ENCODE measurements at places on chromosomes 4 and X.
A peak's percentile ranks its signal among the peaks of the same experiment; 100 is the strongest.

DNA sequence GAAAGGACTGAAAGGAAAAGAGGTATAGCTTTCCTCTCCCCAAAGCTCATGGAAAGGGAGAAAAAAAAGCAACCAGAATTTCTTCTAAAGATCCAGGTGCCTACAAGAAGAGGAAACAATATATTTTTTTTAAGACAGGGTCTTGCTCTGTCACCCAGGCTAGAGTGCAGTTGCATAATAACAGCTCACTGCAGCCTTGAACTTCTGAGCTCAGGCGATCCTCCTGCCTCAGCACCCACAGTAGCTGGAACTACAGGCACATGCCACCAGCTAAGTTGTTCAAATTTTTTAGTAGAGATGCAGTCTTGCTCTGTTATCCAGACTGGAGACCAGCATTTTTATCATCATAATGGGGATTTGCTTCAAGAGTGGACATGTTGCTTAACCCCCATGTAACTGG lies 30.5 kb upstream of the BBS12 start:
- DNase-seq, result no peak

- DNase-seq, result no peak
Measured at GRCh38 chr4:114879916-114880669, 233.3 kb downstream of the NDST4 start.

- no peak for DNase-seq
Measured at GRCh38 chrX:53223068-53223693, 1.8 kb downstream of the KDM5C start.

DNA sequence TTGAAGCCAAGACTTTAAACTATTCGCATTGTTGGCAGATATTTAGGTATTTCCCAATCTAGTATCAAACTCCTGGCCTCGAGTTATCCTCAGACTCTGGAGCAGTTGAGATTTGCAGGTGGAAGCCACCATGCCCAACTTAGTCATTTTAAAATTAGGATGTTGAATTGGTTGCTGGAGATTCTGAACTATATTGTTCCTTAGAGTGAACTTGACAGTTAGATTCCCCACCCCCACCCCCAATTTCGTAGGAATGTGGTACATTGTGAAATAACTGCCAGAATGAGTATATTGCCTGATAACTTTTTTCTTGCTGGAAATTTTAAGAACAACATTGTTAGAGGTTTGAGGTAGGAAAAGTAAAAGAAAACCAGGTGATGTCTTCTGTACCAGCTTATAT lies 2.3 kb downstream of the NOCT start:
- DNase-seq, result no peak

DNA sequence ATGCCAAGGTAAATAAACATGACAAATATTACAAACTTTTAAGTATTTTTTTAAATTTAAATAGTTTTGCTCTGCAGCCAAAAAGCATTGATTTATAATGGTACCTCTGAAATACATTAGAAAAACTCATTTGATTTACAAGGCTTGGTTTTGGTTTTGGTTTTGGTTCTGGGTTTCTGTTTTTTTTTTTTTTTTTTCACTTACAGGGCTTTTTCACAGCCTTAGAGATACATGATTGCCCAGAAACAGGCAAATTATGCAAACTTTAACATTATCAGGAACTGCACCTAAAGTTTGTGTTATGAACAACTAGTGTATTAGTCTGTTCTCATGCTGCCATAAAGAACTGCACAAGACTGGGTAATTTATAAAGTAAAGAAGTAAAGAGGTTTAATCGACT lies 196.4 kb upstream of the DDX53 start:
- DNase-seq, result no peak

DNA sequence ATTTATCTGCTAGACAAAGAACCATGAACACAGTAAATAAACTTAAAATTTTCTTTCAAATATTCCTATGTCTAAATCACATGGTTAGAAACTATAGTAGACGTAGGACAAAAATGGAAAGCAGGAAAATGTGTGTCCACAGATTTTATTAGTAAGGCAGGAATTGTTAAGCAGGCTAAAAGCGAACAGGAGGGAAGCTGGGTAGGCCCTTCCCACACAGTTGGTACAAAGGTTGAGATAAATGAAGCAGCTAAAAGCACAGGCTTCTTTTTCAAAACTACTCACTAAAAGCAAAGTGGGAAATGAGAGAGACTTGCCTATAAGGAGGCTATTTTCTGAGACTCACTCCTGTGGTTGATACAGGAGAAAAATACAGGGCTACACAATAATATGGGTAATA lies 108.1 kb upstream of the PABPC4L start:
- no peak for DNase-seq

DNA sequence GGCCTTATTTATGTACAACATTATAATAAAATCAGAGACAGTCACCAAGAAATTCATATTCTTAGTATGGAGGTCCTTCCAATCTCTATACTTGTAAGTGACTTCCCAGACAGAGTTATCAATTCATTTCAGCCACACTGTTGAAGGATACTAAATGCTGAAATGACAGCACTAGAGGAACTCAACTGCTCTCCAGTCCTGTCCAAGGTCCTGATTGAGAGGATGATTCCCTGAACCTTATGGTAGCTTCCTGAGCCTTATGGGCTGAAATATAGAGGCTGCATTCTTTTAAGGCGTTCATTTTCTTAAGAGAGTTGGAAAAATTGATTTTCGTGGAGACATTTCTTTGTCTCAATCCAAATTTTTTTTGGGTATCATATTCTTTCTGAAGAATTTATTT lies 205.9 kb downstream of the TLL1 start:
- no peak for DNase-seq

- no peak for DNase-seq
Measured at GRCh38 chr4:7993671-7994070, 54.0 kb upstream of the AFAP1 start.

GRCh38 chr4:22071749-22072148 lies 123.2 kb upstream of the KCNIP4 start:
- no peak for DNase-seq

GRCh38 chr4:48815483-48815882 lies 15.4 kb upstream of the OCIAD1 start:
- DNase-seq, result no peak

GRCh38 chr4:128483816-128484215 lies 196.2 kb upstream of the PGRMC2 start:
- peak; percentile 57 for DNase-seq

- peak; percentile 97 for DNase-seq
Measured at GRCh38 chr4:122045533-122045932, 93.7 kb upstream of the TRPC3 start.

GRCh38 chr4:151600432-151600831 lies 160.4 kb downstream of the GATB start:
- no peak for DNase-seq

DNA sequence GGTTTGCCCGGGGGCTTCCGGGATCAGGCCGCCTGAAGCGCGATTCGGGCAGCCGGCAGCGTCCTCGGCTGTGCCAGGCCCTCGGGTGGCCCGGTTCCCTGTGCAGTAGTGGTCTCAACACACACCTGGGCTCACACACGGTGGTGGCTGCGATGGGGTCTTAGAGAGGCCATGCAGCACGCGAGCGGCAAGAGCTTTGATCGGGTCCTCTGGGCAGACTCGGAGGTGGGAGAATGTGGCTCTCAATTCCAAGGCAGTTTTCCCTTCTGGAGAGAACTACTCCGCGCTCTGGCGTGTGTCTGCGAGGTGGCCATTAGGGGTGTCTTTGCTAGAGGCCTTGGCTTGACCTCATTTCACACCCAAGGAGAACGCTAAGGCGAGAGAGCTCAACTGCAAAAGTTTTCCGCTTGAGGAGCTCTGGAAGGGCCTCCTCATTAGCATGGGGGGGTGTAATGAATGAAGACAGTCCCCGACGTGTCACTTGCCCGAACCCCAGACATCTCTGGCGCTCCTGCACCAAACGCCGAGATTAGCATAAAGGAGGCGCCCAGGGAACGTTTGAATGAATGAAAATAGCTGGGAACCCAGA lies 771 bp upstream of the RBPJ start:
- no peak for DNase-seq

DNA sequence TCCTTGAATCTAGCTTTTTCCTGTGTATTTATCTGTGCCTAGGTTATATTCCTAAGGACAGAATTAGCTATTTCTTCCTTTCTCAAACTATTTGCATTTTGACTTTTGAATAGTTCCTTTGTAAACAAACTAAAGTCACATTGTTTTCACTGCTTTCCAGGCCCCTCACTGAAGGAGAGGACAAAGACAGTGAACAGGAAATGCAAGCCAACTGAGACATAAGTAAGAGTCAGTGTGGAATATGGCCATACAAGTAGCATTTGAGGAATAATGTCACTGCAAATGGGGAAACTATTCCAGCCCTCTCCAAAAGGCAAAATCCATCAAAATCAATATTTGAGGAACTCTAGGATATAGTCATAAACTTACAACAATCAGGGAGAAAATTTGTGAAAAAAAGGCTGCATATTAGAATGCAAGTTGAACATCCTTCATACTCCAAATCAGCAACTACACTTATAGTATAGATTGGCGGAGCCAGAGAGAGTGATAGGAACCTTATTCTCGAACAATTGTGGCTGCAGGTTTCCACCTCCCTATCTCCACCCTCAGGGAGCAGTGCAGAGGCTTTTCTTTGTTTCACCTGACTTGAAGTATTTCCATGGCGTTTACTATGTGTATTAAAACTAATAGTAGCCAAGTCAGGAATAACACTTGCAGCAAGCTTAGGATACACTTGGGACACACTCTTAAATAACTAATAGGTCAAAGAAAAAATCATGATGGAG lies 1110.4 kb upstream of the ADGRL3 start:
- DNase-seq, result no peak

DNA sequence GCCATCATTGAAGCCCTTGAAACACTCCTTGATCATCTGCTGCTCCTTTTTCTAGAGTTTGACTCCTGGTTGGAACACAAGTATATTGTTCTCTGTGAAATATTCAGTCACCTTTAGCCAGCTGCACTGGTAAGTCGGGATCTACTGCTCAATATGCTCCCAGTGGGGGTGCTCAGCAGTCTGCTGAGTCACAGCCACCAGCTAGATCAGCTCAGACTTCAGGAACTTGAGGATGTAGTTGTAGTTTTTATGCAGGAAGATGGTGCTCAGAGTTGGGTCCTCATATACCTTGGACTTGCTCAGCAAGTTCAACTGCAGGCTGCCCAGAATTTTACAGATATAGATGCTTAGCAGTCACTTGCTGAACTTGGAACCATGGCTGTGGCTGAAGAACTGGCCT lies 202.5 kb upstream of the RPL34 start:
- DNase-seq, result no peak

- DNase-seq, result no peak
Measured at GRCh38 chrX:150869450-150869849, 29.0 kb downstream of the CD99L2 start.

- no peak for DNase-seq
Measured at GRCh38 chr4:133143775-133144430, 5.2 kb upstream of the PCDH10 start.

DNA sequence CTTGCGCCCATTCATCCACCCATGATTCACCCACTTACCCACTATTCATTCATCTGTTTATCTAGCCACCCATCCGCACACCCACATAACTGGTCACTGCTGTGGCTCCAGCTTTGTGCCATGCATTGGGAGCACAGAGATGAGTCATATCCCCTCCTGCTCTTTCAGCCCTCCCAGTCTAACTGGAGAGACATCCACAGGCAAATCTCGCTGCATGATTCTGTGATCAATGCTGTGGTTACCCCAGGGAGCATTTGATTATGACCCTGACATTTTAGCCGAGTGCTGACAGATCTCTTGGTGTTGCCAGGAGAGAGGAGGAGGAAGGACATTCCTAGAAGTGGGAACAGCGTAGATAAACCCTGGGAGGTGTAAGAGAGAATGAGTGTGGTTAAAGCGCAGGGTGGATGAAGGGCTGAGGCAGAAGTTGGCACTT lies 10.4 kb upstream of the PORCN start:
- DNase-seq, result no peak

DNA sequence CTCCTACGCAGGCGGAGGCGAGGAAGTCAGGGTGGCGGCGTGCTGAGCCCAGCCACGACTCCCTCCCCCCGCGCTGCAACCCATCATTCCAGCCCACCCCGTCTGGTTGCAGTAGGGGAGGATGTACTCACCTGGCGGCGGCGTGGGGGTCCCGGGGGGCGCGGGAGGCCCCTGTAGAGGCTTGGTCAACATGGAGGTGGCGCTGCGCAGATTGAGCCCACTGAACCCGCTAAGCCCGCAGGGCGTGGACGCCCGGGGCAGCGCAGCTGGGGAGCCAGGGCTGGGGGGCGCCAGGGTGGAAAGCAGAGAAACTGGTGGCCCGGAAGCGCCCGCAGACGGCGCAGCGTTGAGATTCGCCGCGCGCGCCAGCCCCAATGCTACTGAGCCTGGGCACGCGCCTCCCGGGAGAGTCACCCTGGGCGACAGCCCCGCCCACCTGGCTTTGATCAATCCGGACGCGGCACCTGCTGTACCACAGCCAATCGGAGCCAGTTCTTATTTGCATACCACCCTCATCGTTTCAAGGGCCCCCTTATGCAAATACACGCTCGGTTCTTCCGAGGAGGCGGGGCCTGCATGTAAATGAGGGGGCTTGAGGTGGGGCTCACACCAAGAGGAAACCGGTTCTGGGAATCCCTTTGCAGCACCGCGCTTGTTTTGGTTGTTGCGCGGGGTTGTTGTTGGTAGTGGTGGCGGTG lies at the start of gene PIM2:
TSS of gene PIM2 (minus strand) at position 382 of the 698 bp plus-strand sequence. CDS start at position 192, 190 bp downstream.
- DNase-seq, result peak; percentile 78

DNA sequence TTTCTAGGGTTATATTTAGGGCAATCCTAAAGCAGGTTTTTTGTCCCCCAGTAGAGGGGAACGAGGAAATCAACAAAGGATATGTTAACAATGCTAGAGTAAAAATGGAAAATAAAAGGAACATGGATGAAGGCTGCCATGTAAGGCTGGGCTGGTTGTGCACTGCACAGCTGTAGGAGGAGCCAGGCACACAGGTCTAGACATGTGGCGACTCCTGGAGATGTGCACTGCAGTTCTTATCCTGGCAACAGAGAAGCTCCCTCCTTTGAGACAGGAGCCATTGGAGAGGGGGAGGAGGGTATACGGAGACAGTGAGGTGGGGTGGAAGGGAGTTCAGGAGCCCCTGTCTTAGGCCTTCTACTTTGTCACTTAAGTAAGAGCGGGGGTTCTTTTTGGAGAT lies 65.9 kb downstream of the NAT8L start:
- no peak for DNase-seq

- no peak for DNase-seq
Measured at GRCh38 chr4:38138363-38138762, 178.2 kb downstream of the PTTG2 start.

GRCh38 chrX:40465735-40466551 lies 114.8 kb upstream of the ATP6AP2 start:
- no peak for DNase-seq

DNA sequence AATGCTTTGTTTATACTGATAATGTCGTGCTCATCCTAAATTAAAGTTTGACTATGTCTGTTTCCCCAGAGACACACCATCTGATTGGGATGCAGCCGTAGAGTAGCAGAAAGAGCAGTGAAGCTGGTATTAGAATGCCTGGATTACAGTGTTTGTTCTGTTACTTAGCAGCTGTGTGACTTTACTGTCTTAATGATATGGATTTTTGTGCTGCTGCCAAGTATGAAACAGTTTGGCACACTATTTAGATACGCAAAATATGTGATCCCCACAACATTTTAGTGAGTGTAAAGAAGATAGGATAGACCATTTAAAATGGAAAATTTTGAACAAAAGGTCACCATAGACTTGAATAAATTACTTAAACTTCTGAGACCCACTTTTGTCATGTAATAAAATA lies 1.2 kb upstream of the CHIC1 start:
- DNase-seq, result no peak
